Stimulated activated CD4-positive, alpha-beta T cell treated with anti-CD3 and anti-CD28 coated beads, Interleukin-4, amount 100 ng/mL, for 24 hours (primary cell): ENCODE measurements at places on chromosomes 5 and 9.

DNA sequence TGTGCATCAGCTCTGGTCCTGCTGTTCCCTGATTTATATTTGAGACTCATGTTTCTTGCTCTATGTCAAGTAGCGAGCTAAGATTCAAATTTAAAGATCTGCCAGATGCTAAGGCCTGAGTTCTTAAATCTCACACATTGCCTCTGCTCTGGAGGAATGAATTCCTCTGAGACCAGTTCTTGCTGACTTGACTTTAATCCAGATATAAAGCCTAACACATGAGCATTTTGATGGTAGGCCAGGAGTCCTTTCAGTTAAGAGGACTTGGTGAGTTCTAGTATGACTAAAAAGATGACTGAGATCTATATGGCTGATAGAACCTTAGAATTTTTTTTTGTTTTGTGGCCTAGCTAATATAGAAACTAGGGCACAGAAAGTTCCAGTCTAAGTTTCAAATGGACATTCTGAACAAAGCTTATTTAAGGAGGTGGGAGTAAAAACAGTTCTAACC is 1.3 kb upstream of the INIP start:
- DNase-seq: no peak

GRCh38 chr9:2817999-2818803 is 25.7 kb downstream of the PUM3 start:
- DNase-seq: no peak

DNA sequence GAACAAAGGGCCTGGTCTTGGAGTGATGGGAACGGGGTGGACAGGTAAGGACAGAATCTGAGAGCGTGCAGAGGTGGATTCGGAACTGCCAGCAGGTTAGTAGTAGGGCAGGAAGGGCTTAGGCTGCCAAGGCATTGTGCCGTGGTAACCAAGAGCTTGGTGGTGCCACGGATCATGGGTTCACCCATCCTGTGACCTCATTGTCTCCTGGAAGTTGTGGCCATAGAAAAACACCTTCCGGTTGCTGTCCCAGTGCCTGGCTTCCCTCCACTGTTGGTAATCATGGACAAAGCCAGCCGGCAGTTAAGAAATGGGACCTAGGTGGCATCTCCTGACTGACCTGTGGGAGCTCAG is 42.5 kb upstream of the CFAP157 start:
- no peak for DNase-seq

GRCh38 chr9:121607434-121608167 is 43.8 kb upstream of the DAB2IP start:
- DNase-seq: no peak

- no peak for DNase-seq
Observed at GRCh38 chr5:52638732-52639131, 149.0 kb upstream of the ITGA1 start.

- DNase-seq: no peak
Observed at GRCh38 chr5:73938280-73938937, 312.4 kb downstream of the ARHGEF28 start.

GRCh38 chr5:124859556-124860290 is 113.3 kb upstream of the ZNF608 start:
- no peak for DNase-seq

GRCh38 chr9:121709798-121710197 is 58.4 kb downstream of the DAB2IP start:
- no peak for DNase-seq

DNA sequence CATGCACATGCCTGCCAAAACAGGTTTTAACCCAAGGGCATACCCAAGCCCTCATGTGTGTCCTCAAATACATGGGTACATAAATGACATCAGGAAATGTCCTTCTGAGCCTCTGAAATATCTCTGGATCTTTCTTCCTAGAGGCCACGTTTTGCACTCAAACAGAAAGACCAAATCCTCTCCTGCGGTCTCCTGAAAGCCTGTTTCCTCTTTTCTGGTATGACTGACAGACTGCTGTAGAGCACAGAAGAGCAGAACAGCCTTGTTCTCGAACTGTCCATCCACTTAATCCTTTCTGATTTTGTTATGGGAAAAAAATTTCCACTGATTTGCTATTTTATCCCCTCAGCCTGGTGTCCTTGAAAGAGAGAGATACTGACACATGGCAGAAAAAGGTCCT is 107.2 kb downstream of the ASTN2 start:
- no peak for DNase-seq

GRCh38 chr9:114689813-114690212 is 7.8 kb upstream of the TEX48 start:
- DNase-seq: no peak

DNA sequence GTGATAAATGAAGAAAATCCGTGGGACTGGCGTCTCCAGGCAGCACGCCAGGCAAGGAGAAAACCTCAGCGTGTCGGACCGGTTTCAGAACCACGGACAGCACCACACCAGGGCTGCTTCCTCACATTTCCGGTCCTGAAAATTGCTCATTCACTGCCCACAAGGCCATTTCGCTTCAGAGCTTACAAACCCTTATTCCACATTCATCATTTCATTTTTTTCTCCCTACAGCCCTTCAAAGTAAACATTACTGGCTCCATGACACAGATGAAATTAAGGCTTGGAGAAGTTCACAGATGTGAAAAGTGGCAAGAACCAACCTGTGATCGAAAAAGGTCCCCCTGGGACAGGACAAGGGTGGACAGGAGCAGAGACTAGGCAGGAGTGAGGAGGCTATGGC is 1.5 kb upstream of the GPRIN1 start:
- DNase-seq: peak; percentile 48

- DNase-seq: no peak
Observed at GRCh38 chr5:131228646-131229045, 35.2 kb upstream of the CDC42SE2 start.

DNA sequence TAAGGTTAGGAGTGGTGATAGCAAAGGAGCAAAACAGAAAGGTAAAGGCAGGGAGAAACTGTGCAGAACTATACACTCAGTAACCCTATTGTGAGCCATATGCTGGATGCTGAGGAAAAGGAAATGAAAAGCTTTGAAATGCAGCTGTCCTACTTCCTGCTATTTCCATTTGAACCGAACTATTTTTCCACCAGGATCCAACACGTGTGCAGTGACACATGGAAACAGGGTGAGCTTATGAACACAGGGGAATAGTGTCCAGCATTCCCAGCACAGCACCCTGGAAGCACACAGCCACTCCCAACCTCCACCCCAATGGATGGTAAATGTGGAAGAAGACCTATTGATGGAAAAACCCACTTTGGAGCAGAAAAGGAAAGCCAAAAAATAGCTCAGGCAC is 69.0 kb upstream of the SLC12A2 start:
- no peak for DNase-seq

DNA sequence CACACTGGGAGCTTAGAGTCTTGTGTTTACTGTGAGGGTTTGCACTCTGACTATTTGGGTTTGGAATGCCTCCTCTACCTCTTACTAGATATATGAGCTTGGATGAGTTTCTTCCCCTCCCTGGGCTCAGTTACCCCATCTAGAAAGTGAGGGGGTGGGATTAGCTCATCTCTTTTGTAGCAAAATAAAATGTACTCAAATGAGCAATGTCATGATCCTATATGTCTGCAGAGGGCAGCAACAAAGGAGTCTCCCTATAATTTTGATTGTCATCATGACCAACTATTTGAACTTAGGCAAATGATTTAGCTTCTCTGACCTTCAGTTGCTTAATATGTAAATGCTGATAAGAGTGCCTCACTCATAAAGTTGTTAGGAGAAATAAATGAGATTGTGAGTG is 109.0 kb downstream of the DPYSL3 start:
- no peak for DNase-seq

DNA sequence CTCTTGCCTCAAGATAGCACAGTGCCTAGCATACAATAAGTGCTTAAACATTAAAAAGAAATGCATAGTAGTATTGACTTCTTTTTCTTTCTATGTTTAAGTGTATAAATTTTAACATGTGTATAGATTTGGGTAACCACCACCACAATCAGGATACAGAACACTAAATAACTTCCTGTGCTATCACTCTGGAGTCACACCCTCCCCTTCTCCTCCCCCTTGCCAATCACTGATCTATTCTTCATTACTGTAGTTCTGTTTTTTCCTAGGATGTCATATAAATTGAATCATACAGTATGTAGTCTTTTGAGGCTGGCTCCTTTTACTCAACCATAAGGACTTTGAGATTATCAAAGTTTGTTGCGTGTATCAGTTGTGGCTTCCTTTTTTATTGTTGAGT is 68.5 kb downstream of the OSTF1 start:
- DNase-seq: no peak

DNA sequence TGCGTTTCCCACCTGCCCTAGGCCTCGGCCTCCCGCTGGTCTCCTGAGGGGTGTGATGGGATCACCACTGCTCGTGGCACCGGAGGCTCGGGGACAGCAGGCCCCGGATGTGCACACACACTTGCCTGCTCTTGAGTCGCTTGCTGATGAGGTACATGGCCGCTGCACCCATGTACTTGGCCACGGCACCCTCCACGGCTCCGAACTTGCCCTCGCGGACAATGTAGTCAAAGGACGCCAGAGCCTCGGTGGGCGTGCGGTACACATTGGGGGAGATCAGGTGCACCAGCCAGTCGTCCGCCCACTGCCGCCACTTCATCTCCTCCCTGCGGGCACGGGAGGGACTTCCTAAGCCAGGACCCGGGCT is 4.7 kb downstream of the PTGES2 start:
- no peak for DNase-seq

- DNase-seq: no peak
Observed at GRCh38 chr9:130688072-130688471, 5.5 kb upstream of the EXOSC2 start.

- peak; percentile 11 for DNase-seq
Observed at GRCh38 chr9:111897601-111898137, 1.1 kb downstream of the UGCG start.

DNA sequence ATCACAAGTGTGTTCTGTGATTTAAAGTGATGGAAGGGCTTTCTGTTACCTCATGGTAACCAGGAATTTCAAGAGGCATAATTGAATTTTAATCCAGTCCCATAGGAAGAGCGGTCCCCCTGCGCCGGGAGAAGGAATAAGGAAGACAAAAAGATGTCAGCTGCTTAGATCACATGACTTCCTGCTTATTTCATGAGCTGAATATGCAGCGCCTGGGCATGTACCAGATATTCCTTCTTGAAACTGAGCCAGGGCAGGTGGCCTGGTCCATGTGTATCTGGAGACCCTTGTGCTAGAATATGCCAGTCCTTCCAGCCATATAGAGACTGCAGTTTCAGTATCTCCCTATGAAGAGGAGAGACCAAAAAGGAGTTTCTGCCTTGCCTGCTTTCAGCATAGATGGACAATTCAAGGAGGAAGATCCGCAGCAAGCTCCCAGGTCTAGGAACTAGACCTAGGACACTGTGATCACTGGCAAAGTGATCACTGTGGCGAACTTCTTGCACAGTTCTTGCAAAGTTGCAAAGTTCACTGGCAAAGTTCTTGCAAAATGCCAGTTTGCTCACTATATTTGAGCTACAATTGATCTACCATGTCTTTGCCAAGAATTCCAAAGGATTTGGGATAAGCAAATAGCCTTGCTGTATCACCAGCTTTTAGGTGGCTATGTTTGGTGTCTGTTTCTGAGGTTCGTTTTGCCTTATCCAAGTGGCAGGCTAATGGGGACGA is 102.9 kb upstream of the PHYKPL start:
- DNase-seq: no peak

GRCh38 chr9:136013524-136014034 is 52.4 kb upstream of the UBAC1 start:
- no peak for DNase-seq

- no peak for DNase-seq
Observed at GRCh38 chr5:103573411-103573810, 10.8 kb upstream of the NUDT12 start.
